ENCODE measurements at places on chromosomes 12 and 14.

GRCh38 chr14:89371585-89372511 is 45.2 kb downstream of the FOXN3 start:
- DNase-seq, result no peak

DNA sequence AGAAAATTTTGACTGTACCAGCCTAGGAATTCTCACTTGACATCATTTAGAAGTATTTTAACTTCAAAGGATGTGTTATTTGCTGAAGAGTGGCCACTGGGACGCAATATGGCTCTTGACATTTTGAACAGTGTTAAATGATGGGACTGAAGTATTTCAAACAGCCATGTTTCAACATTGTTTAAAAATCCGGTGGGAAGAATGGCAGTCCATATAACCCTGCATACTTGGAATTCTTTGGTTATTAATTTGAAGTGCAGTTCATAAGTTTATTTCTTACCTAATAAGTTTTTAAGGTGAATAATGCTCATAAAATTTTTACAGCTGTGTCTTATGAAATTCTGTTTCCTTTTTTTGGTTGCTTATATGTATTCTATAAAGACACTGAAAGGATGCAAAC is 8.3 kb downstream of the TMTC2 start:
- no peak for DNase-seq

GRCh38 chr14:65173973-65174693 is 71.8 kb upstream of the MAX start:
- no peak for DNase-seq

DNA sequence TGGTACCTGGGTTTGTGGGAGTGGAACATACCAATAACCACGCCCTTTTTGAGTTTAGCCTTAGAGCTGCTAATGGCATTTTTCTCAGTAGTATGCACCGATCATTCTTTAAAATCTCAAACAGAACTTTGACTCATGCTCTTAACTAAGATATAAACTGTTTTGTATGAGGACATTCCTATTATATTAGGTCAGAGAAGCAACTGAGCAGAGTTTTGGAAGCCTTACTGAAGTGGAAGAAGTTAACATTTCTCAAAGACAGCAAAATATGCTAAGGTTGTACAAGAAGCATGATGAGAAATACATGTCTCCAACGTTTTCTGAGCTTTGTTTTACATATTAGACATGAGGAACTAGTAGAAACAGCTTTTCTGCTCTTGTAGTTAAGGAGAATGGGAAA is 819.2 kb downstream of the FSCB start:
- peak; percentile 52 for DNase-seq

GRCh38 chr14:33808187-33808586 is 142.7 kb downstream of the EGLN3 start:
- DNase-seq, result no peak

GRCh38 chr14:57493467-57494181 is at the start of gene CCDC198:
Gene CCDC198, minus strand, starts transcription at chr14:57493857. Its CDS starts 142 bp downstream, at chr14:57493715.
- DNase-seq, result peak; percentile 99

DNA sequence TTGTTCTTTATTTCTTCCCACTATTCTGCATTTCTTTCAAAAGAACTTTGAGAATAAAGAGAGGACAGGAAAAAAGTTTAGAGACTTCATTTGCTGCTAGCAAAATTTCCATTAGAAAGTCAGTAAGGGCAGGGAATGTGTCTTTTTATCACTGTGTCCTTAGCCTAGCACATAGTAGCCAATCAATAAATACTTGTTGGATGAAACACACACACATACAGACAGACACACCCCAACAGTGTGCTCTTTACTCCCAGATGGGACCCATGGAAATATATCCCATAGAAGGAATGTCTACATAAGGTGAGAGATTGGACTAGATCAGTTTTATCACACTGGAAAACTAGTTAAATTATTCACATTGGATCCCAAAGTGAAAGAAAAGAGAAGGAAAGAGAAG is 21.1 kb upstream of the ARID2 start:
- no peak for DNase-seq

DNA sequence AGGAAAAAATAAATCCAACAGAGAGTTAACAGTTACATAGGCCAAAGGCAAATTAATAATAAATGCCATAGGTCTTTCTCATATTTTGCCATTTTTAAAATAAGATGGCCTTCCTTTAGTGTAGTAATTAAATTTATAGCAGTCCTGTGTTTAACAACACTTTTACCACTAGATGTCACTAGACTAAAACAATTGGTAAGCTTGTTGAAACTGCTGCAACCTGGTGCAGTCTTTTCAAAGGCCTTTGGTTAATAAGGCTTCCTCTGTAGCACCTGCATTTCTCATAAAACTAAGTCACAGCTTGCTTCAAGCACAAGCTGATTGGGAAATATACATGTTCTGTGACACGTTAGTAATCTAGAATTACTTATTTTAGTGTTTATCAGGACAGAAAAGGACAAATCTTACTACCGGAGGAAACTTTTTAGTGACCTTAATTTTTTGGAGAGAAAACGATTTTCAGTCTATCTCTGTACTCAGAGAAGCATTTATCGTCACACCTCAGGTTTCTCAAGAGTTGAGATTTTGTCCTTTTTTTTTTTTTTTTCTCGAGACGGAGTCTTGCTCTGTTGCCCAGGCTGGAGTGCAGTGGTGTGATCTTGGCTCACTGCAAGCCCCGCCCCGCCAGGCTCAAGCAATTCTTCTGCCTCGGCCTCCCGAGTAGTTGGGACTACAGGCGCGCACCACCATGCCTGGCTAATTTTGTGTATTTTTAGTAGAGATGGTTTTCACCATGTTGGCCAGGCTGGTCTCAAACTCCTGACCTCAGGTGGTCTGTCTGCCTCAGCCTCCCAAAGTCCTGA is 20.0 kb downstream of the BORCS5 start:
- DNase-seq, result peak; percentile 90

DNA sequence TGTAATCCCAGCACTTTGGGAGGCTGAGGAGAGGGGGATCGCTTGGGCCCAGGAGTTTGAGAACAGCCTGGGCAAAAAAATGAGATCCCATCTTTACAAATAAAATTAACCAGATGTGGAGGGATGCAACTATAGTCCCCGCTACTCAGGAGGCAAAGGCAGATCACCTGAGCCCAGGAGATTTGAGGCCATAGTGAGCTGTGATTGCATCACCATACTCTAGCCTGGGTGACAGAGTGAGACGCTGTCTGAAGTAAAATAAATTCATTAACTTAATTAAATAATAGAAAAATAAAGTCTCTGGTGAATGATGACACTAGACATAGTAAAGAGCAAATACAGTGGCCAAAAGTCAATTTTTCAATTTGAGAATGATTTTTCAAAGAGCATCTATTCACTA is 16.1 kb upstream of the PLEKHA5 start:
- DNase-seq, result no peak

GRCh38 chr12:130246560-130246959 is 84.3 kb downstream of the FZD10 start:
- DNase-seq, result no peak

GRCh38 chr14:76950055-76951020 is 78.2 kb downstream of the IRF2BPL start:
- DNase-seq, result peak; percentile 70

GRCh38 chr14:50031602-50032313 is 84.6 kb downstream of the VCPKMT start:
- DNase-seq, result no peak

DNA sequence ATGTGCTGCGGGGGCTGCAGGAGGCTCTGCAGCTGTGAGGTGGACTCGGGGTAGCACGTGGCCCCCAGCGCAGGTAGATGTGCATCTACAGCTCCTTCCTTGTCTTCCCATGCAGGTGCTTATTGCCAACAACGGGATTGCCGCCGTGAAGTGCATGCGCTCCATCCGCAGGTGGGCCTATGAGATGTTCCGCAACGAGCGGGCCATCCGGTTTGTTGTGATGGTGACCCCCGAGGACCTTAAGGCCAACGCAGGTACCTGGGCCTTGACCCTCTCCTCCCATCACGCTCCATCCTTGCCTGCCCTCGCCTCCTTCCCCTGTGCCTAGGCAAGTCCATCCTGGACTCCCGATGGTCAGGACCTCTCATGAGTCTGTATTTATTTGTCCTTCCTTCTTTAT is 51.4 kb downstream of the ACACB start:
- no peak for DNase-seq

- no peak for DNase-seq
Observed at GRCh38 chr14:97975216-97975615, 1178.0 kb downstream of the VRK1 start.

- DNase-seq, result no peak
Observed at GRCh38 chr14:81829447-81829846, 295.8 kb upstream of the SEL1L start.

DNA sequence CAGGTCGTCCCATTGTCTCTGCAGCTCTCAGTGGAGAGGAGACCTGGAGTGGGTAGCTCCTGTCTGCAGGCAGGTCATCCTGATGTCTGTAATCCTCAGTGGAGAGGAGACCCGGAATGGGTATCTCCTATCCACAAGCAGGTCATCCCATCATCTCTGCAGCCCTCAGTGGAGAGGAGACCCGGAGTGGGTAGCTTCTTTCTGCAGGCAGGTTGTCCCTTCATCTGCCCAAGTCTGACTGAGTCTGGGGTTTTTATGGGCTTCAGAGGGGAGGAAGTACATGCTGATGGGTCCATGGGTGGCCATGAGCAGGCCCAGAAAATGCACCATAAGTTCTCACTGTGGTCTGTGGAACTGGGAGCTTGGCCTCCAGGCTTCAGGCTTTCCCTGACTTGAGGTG is 28.9 kb upstream of the PAPLN start:
- DNase-seq, result no peak

All from ACHN (cell line).